ENCODE measurements at places on chromosomes 12 and 14.

- no peak for DNase-seq
Measured at GRCh38 chr14:74486164-74486563, 6.9 kb downstream of the NPC2 start.

- DNase-seq = no peak
Measured at GRCh38 chr14:96811265-96811664, 14.1 kb downstream of the VRK1 start.

DNA sequence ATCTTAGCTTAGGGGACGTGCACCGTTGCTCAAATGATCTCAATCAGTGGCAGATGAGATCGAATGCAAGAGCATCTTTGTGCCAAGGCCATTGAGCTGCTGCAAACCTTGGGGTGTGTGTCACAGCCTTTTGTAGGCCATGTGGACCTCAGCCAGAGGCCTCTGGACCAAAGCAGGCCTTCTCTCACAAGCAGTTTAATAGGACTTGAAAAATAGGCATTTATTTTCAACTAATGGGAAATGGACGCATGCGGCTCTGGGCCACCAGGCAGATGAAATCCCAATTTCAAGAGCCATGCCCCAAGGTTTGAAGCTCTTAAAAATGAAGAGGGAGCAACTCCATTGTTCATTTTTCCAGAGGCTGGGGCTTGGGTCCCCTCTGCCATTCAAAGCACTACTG is 87.3 kb downstream of the TTC7B start:
- no peak for DNase-seq

GRCh38 chr12:117212563-117213190 is 22.4 kb upstream of the FBXO21 start:
- DNase-seq = peak; percentile 64

GRCh38 chr14:89504602-89505313 is 87.7 kb upstream of the FOXN3 start:
- no peak for DNase-seq

GRCh38 chr14:50045039-50045711 is 71.2 kb downstream of the VCPKMT start:
- no peak for DNase-seq

DNA sequence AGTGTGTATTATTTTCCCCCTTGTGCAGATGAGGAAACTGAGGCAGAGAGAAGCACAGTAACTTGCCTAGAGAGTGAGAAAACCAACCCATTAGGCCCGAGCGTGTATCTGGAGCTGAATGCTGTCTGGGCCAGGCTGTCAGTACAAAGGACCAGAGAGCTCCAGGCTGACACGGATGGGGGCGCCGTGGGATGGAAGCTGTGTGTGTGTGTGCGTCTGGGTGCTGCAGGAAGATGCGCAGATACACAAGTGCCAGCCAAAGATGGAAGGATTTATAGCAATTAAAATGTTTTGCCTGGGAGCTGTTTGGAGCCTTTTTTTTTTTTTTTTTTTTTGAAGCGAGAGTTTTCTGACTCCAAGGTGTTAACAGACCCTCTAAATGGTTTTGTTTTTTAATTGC is 53.7 kb upstream of the GPATCH2L start:
- DNase-seq = no peak

DNA sequence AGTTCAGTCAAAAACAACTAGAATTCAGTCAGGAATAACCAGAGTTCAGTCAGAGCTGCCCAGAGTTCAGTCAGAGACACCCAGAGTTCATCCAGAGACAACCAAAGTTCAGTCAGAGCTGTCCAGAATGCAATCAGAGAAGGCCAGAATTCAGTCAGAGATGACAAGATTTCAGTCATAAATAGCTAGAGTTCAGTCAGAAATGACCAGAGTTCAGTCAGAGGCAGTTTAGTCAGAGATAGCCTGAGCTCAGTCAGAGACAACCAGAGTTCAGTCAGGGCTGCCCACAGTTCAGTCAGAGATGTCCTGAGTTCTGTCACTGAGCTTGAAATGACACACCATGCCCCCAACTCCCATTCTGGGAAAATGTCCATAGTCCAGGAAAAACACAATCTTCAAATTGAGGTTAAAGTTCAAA is 1102.8 kb downstream of the BCL11B start:
- DNase-seq = no peak

- no peak for DNase-seq
Measured at GRCh38 chr14:99250636-99251208, 21.3 kb downstream of the BCL11B start.

- DNase-seq = no peak
Measured at GRCh38 chr12:57552835-57553313, 3.0 kb downstream of the KIF5A start.

Measured in NCI-H748 treated with DMSO at 0.1 percent for 48 hours (cell line).